Posterior cingulate gyrus (tissue), 11 donors: ENCODE measurements at places on chromosomes 6 and 20.
A peak's percentile ranks its signal among the peaks of the same experiment; 100 is the strongest.

DNA sequence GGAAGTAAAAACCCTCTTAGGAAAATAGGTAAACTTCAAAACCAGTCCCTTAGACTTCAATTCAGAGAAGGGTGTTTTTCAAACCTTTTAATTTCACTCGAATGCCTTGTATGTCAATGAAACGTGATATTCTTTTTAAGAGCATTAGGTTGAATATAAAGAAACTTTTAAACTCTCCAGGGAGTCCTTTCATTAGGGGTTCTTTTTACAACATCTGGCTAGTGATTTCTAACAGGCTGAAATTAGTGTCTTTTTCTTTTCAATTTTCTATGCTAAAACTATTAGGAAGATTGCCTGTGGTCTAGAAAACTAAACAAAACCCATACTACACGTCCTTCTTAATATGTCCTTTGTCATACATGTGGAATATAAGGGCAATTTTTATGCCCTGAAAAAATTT lies 569.7 kb upstream of the CITED2 start:
- no peak for DNase-seq

DNA sequence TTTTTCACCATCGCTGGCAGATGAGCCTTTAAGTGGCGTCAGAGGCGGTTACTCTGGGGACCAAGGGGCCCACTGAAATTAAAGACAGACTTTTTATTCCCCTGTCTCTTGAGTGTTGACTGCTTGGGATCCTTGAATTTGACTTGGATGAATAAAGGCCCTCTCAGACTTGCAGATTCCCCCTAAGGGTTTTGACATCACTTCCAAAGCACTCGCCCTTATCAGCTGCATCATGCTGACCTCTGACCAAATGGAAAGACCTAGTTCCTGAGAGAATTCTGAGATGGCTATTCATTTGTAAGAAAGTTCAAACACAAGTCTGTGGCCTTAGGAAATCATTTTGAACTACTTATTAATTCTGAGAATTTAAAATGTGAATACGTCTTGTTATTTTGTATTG lies 13.5 kb upstream of the MOXD1 start:
- no peak for DNase-seq

DNA sequence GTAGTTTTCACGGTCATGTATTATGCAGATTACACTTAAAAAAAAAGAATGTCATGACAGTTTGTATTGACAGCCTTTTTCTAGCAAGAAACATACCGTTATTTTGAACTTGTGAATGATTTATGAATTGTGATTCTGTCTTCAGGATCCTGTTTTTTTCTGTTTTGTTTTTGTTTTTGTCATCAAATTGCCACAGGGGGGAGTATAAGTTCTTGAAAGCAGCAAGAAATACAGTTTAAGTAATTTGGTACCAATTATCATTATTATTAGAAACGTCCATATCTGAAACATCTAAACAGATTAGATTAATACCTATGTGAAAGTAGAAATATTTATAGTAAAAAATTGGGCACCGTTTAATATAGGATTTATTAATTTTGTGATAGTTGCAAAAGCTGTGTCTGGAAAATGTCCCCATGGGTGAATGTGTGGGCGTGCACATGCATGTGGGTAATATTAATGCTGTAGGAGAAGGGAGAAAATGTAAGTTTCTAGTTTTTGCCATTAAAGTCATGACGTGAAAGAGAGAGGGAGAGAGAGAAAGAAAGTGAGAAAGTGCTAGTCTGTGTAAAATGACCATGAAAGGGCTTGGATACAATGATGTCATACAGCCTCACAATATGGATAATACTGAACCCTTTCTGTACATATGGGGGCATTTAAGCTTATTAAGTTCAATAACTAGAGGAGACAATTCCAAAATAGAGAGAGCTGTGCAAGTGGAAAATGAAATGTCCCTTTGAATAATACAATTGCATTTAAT lies 9.4 kb upstream of the CCN2 start:
- no peak for DNase-seq

- no peak for DNase-seq
Observed at GRCh38 chr20:16518784-16519084, 54.5 kb downstream of the KIF16B start.

- no peak for DNase-seq
Observed at GRCh38 chr20:22949331-22950109, 85.6 kb upstream of the SSTR4 start.

DNA sequence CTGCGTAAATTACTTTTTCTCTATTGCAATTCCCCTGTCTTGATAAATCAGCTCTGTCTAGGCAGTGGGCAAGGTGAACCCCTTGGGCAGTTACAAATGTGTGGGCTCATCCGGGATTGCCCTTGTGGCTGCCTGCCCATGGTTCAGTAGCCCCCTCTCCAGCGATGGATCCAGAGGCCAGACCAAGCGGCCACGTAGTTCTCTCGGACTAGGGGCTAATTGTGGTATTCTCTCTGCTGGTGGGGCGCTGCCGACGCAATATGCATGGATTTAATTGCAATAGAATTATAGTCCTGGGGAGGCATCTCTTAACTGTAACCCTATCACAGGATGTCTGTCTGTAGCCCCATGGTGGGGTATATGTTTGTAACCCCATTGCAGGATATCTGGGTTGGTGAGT lies 64.3 kb upstream of the UNC93A start:
- DNase-seq = no peak

- no peak for DNase-seq
Observed at GRCh38 chr20:32201977-32202363, 5.6 kb downstream of the PLAGL2 start.

DNA sequence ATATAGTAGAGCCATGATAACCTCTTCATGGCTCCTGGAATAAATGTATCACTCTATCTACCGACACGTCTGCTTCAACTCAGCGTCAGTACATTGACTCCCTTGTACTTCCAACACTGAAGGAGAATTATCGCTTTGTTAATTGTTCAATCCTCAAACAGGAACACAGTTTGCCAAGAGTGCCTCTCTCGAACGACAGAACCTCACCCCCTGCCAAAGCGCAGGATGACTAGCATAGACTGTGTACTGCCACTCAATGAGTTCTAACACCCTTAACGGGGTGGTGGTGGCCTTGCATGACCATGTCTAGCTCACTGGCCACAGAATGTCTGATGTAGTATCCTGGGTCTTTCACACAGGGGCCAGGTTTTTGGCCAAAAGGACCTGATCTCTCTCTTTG lies 81.4 kb upstream of the HEY2 start:
- DNase-seq = peak; percentile 29

- no peak for DNase-seq
Observed at GRCh38 chr6:56246541-56246880, 869 bp downstream of the COL21A1 start.

DNA sequence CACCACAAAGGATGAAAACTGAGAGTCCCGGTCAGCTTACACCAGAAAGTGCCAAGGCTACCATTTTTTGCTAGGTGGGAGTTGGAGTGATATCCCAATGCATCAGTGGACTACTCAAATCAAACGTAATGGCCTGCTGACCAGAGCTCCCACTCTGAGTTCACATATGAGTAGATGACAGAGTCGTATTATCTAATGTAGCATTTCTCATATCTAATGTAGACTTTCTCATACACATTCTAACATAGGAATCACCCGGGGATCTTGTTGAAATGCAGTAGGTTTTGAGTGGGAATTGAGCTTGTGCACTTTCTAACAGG lies 38.4 kb upstream of the FUCA2 start:
- no peak for DNase-seq

DNA sequence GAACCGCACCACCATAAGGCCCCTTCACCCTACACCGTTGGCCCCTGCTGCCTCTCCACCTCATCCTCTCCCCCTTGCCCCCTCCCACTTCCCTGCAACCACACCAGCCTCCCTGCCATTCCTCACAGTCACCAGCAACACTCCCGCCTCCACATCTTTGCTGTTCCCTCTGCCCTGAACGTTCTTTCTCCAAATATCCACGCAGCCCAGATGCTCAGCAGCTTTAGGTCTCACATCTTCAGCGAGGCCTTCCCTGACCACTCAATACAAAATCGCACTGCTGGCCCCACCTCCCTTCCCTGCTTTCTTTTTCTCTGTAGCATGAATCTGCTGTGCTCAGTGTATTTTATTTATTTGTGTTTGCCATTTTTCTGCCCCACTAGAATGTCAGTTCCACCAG lies 20.5 kb downstream of the ITPR3 start:
- DNase-seq = peak; percentile 20

- DNase-seq = no peak
Observed at GRCh38 chr6:144896871-144897270, 611.7 kb downstream of the UTRN start.
